ENCODE measurements at places on chromosomes 7 and 10.

DNA sequence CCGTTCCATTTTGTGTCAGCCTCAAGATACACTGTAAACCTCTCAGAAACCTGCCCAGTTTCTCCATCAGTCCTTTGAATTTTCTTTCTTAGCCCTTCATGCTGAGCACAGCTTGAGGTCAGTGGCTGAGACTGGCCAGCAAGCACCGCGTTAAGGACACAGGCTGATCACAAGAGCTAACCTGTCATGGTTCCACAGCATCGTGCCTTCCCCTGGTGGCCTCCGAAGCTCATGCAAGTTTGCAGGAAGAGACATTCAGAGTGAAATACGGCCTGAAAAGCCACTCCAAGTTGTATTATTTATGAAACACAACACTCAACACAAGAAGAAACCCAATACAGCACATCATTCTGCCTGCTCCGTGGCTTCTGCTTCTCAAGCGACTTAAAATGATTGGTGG lies 57.0 kb upstream of the PFKP start:
- DNase-seq = no peak

DNA sequence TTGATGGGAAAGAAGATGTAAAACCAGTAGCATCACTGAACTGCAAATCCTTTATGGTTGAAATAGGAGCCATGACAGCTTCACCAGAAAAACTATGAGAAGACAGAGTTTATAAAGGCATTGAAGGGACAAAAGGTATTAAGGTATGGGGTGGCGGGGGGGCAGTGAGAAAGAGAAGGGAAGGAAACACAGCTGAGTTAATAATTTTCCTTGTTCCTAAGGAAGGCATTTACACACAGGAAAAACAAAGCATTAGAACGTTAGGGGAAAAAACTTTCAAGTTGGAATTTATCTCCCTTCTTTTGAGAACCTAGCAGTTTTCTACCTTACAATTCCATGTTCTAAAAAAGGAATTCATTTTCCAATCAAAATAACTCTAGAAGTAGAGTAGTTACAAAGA lies 4.4 kb downstream of the LARP4B start:
- DNase-seq = no peak

DNA sequence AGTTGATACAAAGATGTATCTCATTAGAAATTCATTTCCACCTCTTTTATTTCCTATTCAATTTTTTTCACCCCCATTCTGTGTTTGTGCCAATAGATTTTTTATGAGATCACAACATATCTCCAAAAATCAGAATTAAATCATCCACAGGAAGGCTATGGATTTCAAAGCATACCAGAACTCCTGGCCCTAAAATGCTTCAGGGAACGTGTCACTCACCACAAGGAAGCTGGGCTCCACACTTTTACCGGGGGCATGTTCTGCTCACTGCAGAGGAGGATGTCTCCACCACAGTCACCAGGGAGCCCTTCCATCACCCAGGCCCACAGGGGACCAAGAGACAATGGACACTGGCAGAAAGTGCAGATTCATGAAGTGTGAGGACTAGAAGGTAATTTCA lies 456.8 kb downstream of the KCNMA1 start:
- DNase-seq = no peak

GRCh38 chr7:128349466-128349825 lies 5.7 kb upstream of the RBM28 start:
- no peak for DNase-seq

DNA sequence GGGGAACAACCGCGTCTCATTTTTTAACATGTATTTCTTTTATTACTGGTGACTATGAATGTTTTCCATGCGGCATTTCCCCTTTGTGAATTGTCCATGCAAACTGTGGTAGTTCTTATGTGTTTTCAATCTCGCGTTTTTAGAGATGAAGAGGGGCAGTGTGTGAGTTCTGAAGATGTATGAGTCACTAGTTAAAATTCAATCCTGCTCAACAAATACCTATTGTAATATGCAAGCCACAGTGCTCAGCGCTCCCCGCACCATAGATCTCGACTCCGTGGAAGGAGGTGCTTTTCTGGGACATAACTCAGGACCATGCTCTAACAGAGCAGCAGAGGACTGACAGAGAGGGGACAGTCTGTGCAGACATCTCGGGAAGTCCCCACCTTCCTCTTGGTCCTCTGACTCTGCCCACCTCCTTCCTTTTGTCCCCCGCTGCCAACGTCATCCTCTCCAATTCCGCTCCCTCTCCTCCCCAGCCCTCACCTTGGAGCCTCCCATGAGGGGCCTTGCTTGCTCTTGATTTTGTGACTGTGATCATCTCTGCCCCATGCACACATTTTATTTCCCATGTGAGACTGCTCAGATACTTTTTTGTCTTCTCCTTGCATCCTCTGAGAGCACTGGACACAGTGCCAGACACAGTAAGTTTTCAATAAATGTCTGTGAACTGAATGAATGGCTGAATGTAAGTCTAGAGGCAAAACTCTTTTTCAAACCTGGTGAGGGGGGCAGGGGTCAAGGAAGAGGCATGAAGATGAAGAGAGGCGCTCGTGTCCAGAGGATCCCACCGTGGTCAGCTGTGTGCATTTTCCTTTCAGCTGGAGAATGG lies 42.7 kb upstream of the PLEKHA1 start:
- DNase-seq = no peak

- DNase-seq = peak; percentile 78
Measured at GRCh38 chr7:70598976-70599375, 533.0 kb upstream of the GALNT17 start.

GRCh38 chr7:112383671-112384417 lies 66.4 kb upstream of the IFRD1 start:
- peak; percentile 23 for DNase-seq

DNA sequence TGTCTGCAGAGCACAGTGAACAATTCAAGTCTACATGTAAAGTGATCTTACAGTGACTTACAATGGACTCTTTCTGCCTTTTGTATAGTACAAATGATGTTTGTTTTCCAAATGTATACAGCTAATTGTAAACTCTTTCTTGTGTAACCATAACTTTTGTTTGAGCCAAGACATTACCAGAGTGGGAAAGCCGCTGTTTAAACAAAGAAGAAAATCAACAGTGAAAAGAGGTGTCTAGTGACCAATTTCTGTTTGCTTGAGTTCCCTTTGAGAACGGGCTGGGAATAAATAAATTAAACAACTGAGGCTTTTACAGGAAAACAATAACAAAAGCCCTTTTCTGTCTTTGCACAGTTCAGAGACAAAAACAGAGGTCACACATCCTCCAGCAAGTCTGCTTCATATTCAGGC lies 1163.4 kb downstream of the CNTNAP2 start:
- peak; percentile 94 for DNase-seq

GRCh38 chr7:30931161-30931928 lies 19.7 kb downstream of the AQP1 start:
- DNase-seq = no peak

DNA sequence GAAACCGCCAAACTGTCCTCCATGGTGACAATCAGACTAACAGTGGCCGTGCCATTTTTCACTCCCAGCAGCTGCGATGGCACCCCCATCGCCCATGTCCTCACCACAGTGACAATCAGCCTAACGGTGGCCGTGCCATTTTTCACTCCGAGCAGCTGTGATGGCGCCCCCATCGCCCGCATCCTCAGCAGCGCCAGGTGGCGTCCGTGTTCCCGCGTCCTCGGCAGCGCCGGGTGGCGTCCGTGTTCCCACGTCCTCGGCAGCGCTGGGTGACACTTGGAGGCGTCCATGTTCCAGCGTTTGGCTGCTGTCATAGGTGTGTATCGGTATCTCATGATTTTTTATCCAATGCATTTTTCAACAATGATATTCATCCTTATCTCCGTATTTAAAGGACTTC lies 267.3 kb downstream of the PTPRN2 start:
- DNase-seq = no peak

- no peak for DNase-seq
Measured at GRCh38 chr7:49714182-49714581, 59.3 kb upstream of the VWC2 start.

GRCh38 chr10:49000437-49001398 lies 61.1 kb upstream of the LRRC18 start:
- DNase-seq = no peak

DNA sequence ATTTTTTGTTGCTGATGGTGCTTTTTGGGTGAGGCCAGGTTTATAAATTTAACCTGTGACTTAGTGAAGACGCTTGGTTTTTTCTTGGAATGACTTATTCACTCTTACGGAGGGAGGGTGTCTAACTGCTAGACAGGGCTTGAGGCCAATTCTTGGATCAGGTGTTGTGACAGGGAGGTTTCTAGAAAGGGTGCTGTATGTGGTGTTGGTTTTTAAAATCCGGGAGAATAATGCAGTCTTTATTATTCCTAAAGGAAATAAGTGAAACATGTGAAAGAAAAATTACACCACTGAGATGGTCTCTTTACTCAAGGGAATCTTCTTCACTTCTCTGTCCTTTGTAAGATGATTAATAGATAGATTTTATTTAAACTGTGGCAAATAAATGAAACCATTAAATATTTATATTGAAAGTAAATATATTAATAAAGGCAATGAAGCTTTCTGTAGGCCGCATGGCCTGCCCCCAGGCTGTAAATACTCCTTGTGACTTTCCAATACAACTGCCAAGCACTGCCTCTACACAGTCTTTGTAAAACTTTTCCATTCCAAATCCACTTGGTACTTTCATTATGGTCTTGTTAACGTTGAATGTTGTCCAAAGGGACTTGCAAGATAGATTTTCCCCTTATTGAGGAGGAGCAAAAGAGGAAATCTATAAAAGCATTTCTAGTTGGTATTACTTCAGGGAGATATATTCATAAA lies 323.1 kb downstream of the SUGCT start:
- no peak for DNase-seq

- peak; percentile 75 for DNase-seq
Measured at GRCh38 chr10:29496341-29497162, 138.2 kb downstream of the SVIL start.

DNA sequence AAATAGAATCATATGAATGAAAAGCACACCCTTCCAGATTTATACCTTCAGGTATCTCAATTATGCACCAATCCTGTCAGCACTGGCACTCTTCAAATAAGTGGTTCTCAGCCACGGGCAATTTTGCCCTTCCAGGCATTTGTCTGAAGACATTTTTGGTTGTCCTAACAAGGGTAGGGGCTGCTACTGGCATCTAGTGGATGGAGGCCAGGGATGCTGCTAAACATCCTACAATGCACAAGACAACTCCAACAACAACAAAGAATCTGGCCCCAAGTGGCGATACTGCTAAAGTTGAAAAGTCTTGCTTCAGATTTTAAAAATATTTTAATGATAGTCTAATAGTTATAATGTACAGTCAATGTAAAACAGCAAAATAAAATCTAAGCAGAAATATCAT lies 16.1 kb downstream of the CCDC186 start:
- DNase-seq = no peak

GRCh38 chr10:49290607-49291006 lies 8.4 kb upstream of the C10orf71 start:
- no peak for DNase-seq

DNA sequence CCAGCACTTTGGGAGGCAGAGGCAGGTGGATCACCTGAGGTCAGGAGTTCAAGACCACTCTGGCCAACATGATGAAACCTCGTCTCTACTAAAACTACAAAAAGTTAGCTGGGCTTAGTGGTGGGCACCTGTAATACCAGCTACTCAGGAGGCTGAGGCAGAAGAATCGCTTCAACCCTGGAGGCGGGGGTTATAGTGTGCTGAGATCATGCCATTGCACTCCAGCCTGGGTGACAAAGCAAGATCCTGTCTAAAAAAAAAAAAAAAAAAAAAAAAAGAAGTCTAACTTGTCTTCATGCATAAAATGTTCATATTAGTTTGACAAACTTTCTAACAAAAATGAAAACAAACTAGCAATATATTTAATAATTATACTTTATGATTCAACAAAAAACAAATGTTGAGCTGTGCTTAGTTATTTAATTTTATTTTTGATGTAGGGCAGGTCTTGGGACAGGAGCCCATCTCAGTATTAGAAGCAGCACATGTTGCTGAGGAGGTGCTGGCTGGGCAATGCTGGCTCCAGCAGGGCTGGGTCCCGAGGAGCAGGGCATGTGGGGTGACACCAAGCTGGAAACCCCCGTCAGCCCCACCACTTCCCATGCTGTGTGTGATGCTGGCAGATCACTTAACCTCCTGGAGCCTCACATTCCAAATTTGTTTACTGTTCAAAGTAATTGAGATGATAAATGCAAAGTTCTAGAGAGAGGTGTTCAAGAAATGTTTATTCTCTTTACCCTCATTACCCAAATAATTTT lies 335.3 kb upstream of the KLF6 start:
- DNase-seq = no peak

Measured in NCI-H146 (cell line).